ENCODE measurements at places on chromosomes 5 and 9.

DNA sequence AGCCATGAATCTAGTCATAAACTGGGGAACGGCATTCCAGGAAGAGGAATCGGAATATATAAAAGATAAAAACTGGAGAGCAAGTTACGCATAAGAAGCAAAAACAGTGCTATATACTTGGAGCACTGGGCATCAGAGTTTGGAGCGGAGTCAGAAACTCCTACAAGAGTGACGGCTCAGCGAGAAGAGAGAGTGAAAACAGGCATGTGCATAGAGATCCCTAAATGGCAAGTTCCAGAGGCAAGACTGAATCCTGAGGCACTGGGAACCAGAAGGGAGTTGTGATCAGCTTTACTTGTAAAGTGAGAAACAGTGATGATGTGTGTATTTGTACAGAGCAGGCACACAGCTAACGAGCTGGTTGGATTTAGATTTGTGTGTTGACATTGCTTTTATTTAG, 514.4 kb upstream of the TNC start:
- DNase-seq, result no peak

GRCh38 chr5:132233811-132234683, 6.4 kb upstream of the P4HA2 start:
- no peak for DNase-seq

- DNase-seq, result no peak
Measured at GRCh38 chr5:79727451-79728355, 38.1 kb downstream of the CMYA5 start.

DNA sequence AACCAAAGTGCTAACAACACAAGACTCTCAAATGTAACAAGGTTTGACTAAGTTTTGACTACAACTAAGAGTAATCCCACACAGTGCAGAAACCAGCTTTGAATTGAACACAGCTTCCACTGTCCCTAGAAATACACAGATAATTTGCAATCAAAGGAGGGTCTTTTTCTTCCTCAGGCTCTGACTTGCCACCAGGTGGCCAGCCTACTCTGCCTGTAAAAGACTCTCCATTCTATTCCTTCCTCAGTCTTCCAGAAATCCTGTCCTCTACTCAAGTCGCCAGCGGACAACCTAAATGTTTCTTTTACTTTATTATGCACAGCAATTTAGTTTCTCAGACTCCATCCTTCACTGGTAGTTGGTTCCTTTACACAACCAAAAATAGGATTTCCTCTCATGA, 32.2 kb upstream of the MCTP1 start:
- DNase-seq, result no peak

GRCh38 chr9:121453232-121453892, 46.3 kb downstream of the GGTA1 start:
- no peak for DNase-seq

DNA sequence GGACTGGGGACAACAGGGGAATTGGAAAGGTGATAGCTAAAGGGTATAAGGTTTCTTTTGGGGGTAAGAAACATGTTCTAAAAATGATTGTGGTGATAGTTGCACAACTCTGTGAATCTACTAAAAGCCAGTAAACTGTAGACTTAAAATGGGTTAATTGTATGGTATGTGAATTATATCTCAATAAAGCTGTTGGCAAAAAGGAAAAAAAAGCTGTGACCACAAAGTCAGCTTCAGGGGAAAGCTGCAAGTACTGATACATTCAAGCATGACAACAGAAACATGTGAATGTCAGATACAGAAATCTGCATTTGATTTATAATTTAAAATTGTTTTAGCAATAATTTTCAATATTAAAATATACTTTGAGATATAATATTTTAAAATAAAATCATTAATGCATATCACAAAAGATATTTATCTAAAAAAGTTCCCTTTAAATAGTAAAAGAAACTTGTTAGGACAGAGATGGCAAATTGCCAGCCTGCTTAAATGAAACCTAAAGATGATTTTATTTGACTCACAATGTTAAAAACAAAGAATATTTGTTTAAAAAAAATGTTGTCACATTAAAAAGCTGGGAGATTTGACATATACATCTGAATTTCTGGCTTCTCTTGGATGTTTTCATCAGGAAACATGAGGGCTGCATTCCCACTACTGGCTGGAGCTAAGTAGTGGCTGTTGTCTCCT, 66.0 kb downstream of the TBCA start:
- DNase-seq, result no peak

GRCh38 chr5:66830636-66831035, 234.4 kb downstream of the MAST4 start:
- DNase-seq, result no peak

DNA sequence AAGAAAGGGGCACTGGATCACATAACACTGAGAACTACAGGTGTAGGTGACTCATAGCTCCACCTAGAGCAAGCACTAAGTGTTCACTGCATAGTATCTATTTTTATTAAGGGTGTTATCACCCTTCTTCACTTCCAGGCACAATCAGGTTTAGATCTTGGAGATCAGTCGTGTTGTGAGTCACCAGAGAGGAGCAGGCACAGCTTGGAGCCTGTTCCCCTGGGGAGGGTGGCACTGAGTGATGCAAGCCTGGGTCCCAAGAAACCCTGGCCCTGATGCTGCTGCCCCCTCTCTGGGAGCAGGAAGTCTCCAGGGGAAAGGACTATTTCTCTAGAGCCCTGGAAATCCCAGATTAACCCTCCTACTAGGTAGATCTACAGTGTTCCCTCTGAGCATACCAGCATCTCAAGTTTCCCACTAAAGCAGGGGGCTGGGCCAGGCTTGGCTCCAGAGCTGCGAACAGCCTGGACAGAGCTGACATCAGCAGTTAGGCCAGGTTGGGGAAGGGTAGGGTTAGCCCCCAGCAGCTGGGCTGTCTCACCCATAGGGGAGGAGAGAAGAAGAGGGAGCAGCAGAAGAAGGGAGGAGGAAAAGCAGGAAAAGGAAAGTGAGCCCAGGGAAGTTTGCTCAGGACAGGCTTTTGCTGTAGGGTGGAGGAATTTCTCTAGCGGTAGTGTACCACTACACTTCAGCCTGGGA, 28.1 kb upstream of the SPINK4 start:
- DNase-seq, result no peak

- DNase-seq, result no peak
Measured at GRCh38 chr5:107796797-107797196, 126.1 kb upstream of the EFNA5 start.

- DNase-seq, result peak; percentile 54
Measured at GRCh38 chr9:99823681-99824377, 2.1 kb downstream of the NR4A3 start.

DNA sequence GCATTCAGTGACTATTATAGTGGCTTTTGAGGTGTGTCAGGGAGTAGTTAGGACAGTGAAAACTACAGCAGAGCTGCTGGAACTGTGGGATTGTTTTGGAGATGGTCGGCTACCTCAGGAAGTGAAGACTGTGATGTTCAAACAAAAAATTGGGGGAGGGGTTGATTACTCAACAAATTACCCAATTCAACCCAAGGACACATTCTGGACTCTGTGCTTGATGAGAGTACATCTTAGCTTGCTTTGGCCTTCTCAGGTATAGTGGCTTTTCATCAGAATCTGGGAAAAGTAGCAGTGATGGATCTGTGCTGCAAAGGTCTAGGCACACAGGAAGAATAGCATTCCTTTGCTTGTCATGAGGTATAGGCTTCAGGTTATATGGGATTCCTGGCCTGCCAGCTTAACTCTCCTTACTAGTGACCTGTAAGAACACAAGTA, 47.0 kb downstream of the SLC44A1 start:
- no peak for DNase-seq

DNA sequence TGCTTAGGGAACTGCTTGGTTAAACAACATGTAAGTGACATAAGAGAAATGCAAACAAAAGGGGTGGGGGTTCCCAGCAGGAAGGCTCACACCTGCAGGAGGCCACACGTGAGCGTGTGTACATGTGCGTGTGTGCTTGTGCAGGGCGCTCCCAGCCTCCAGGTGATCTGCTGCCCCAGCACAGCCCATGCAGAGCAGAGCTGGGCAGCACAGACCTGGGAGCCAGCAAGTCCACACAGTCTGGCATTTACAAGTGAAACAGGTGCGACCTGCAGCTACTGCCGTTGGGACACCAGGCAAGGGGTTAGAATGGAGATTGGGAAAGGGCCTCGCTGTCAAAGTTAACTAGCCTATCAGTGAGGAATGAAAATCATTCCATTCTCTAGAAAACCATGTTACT, 41.8 kb downstream of the GRAMD2B start:
- DNase-seq, result no peak

- DNase-seq, result no peak
Measured at GRCh38 chr5:88938488-88938887, 55.5 kb upstream of the MEF2C start.

GRCh38 chr5:616484-617039, 4.4 kb downstream of the CEP72 start:
- no peak for DNase-seq

- DNase-seq, result no peak
Measured at GRCh38 chr5:17766031-17766430, 131.8 kb downstream of the TAF11L14 start.

DNA sequence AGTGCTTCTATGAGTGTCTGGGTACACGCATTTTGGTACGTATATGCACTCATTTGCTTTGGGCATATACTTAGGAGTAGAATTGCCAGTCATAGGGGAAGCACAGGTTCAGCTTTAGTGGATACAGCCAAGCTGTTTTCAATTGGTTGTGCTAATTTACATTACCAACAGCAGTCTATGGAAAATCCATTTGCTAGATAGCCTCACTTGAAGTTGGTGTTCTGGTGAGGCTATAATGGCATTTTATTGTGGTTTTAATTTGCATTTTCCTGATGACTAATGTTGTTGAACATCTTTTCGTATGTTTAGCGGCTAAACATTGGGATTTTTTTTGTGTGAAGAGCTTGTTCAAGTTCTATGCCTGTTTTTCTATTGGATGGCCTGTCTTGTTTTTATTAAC, 76.8 kb upstream of the ANKH start:
- no peak for DNase-seq

- DNase-seq, result no peak
Measured at GRCh38 chr5:171963416-171963815, 43.0 kb downstream of the FBXW11 start.

- peak; percentile 22 for DNase-seq
Measured at GRCh38 chr9:136399176-136400037, 563 bp downstream of the SNAPC4 start.

DNA sequence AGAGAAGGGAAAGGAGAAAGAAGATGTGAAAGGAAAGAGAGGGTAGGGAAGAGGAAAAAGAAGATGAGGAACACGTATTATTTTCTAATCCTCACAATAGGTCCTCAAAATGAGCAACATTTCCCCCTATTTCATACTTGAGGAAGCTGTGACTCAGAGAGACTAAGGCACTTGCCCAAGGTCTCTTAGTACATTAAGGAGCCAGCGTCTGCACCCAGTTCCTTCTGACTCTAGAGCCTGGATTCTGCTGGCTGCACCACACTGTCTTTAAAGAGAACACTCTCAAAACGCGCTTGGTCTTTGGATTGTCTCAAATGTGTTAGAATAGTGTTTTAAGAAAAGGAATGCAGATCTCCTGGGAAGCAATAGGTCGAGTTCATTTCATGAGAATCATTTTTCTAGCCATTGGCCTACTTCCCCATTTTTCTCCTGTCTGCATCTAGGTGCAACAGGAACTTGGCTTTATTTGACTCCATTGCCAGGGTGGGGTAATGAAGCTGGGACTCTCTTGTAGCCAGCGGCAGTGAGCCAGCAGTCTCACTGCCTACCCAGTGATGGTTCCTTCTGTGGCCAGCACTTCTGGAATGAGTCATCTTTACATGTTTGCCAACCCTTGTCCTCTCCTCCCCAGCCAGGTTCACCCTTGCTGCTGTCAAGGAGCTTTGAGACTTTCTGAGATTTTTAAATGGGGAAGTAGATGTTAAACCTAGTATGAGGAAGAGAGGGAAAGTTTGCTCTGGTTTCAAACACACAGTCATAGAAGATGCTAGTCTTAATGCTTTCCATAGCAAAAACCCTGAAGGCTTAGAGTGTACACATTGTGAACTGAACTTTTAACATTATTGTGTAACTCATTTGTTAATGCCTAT, 82.7 kb downstream of the DOCK8 start:
- no peak for DNase-seq
